ENCODE measurements at places on chromosomes 1 and 21. TPM values are rescaled to one million over a fixed set of nuclear protein-coding genes. Genes with fewer than 3 reads are reported as not detected.

DISC1 gene
- 6.7 TPM for total RNA-seq

NCMAP gene
- 2.0 TPM for total RNA-seq

WDR64 gene
- not detected for total RNA-seq

GRCh38 chr1:167298325-167298724 is 77.6 kb downstream of the POU2F1 start:
- no peaks in the 10 kb centered on the region for H3K4me1 ChIP-seq
- DNase-seq: no peak
- no peaks in the 10 kb centered on the region for H3K36me3 ChIP-seq
- H3K27me3 ChIP-seq: no peaks in the 10 kb centered on the region

DNA sequence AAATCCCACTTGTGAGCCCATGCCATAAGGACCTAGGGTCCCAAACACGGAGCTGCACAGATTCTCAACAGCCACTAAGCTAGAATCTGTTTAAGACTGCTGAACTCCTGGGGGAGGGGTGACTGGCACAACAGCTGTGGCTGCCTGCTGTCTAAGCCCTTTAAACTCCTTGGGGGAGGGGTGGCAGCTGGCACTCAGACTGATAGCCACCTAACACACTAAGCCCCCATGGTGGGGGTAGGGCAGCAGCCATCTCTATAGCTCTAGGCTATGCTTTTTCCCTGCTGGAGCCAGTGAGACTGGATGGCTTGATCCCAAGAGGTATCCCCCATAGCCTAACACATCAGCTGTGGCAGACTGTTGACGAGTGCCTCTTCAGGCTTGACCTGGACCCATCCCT is 73.3 kb upstream of the FMO3 start:
- no peak overlapping the region for H3K27ac ChIP-seq
- no peak for DNase-seq
- H3K4me3 ChIP-seq: no peak overlapping the region
- no peaks in the 10 kb centered on the region for H3K4me1 ChIP-seq
- no peaks in the 10 kb centered on the region for H3K27me3 ChIP-seq

AMY1B gene
- total RNA-seq: 1.9 TPM
